ENCODE measurements at places on chromosomes 1 and 21.

GRCh38 chr21:42367367-42368165 lies 1.2 kb upstream of the TFF1 start:
- no peak for DNase-seq

- DNase-seq, result no peak
Measured at GRCh38 chr1:203305809-203306088, 430 bp downstream of the BTG2 start.

DNA sequence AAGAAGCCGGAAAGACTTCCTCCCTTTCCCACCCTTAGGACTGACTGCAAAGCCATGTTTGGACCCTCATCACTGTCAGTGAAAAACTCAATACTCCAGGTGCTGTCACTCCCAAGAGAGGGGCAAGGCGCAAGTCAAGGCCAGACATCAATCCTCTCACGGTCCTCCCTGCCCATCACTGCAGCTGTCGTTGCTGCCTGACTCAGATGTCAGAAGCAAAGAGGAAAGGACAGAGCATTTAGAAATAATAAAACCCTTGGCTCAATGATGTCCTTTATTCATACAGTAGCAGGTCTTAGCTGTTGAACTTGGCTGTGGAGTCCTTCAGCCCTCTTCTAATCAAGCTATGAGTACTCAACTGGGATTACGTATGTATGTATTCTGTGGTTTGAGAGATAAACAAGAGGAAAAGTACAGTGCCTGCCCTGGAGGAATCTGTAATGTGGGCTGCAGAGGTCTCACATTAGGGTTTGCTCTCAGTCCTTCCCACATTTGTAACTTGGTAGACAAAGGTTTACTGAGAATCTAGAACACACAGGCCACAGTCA lies 13.5 kb downstream of the SUSD4 start:
- DNase-seq, result no peak

GRCh38 chr1:244869950-244870349 lies 5.6 kb upstream of the HNRNPU start:
- DNase-seq, result no peak

DNA sequence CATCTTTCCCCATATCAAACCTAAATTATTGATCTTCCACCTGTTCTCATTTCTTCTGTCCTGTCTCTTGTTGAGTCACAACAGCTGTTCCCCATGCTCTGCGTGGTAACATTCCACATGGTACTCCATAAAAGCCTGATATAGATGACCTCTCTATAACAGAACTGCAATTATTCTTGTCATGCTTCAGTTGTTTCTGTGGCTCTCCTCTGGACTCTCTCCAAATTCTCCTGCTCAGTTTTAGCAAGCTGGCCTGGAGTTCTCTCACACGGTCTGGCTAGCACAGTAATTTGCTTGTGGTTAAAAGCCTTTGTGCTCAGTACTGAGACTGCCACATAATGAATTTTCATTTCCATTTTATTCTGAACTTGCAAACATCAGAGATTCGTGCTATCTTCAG lies 10.6 kb upstream of the LRRC39 start:
- DNase-seq, result no peak

DNA sequence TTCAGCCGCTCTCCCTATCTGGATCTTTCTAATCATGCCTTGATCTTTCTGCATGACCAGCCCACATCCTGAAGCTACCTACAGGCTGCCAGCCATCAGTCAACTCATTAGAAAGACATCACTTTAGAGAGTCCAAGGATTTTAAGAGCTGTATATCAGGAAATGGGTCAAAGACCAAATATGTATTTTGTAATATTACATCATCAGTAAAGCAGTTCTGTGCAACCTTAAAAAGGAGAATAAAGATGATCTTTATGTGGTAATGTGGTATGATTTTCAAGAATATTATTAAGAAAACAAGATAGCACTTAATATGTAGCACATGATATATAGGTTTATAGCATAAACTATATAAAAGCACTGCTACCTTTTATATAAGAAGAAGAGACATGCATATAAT lies 47.6 kb downstream of the SLC30A7 start:
- no peak for DNase-seq
